ENCODE measurements at places on chromosomes 2 and 18.
A peak's percentile ranks its signal among the peaks of the same experiment; 100 is the strongest.

DNA sequence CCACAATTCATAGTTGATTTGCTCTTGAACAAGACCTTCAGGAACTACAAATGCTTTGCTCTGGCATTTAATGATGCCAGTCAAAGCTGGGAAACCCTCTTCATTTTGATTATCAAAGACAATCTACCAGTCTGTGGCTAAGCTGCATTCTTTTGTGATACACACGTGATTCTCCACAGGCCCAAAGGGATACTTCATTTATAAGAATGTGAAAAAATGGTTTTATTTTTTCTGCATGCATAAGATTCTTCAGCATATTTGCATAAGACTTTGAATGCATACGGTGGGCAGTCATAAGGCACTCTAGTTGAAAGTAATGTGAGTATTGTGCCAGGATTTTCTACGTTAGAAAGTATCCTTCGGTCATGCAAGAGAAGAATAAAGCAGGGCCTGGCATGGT, 33.0 kb upstream of the ARL5A start:
- no peak for DNase-seq

DNA sequence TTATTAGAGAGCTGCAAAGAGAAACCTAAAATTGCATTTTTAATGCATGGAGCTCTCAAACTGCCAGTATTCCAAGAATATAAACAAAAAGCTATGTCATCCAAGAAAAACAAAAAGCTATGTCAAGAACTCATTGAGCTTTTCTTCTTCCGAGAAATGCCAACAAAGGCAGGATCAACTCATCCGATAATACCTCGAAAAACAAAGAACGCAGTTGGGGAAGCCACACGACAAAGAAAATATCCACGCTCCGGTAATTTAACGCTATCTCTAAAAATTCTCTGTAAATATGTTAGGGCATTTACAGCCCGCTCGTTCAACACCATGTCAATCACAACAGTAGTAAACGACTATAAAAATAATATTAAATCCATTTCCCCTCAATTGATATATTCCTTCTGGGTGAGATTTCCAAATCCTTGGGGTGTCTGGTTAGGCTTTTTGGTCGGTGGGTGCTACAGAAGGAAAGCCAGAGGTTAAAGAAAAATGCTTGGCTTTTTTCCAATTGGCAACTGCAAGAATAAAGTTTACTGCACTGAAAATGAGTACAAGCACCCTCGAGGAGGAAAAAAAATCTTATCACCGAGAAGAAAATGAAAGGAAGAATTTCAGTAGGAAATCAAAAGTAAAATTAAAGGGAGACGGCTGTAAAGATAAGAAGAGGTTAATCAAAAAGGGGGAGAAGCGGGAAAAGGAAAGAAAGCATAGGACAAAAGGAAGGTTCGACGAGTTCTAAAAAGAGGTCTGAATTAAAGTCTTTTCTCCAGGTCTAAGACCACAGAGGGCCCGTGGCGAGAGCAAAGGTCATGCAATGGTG, 856 bp downstream of the TIA1 start:
- no peak for DNase-seq

- DNase-seq, result no peak
These were observed 204.5 kb downstream of the ZFP36L2 start for GRCh38 chr2:43021791-43022509.

GRCh38 chr2:151518802-151519201, 109.1 kb downstream of the RIF1 start:
- DNase-seq, result no peak

DNA sequence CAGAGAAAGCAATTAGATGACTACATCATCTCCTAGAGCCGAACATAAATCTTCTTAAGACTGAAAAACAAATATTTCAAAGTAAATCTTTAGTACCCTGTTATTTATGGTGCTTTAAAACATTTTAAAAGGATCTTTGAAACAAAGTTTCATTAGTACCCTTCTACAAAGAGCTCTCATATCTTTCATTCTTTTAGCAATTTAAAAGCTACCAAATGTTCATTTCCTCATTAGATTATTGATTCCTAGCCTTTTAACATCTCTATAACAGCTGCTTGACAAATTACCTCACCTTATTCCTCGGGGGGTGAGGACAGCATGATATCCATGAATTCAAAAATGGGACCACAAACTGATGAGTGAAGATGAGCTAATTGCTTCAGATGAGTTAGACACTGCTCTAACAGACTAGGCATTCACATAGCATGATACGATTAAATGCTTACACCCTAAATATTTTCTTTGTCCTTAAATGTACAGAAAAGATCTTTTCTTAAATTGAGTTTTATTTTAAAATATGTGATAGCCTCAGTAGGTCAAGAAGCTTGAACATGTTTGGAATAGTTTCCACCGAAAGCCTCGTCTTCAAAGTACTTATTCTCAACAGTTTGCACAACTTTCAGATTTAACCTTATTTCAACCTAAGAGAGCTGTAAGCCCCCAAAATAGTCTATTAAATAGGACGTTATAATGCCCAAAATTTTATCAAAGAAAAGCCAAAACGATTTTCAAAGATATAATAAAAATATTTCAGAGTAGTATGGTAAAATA, 2.1 kb downstream of the ATAD2B start:
- no peak for DNase-seq

- no peak for DNase-seq
These were observed 667.5 kb upstream of the HS6ST1 start for GRCh38 chr2:128986026-128986715.

GRCh38 chr2:129820908-129821307, 158.6 kb upstream of the RAB6C start:
- no peak for DNase-seq

DNA sequence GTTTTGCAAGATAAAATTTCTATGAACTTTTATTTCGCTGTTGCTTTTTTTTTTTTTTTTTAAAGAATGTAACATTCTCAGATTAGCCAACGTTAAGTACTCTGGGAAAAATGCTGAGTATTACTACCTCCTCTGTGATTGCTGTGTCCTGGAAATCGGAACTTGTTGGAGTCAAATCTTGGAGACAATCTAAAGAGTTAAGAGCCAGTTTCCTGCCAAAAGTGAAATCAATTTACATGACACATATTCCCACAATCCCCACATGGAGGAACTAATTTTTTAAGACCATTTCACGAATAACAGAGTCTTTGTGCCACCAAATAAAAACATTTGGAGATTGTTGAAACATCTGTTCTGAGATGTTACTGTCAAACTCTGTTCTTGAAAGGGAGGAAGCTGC, 127.8 kb downstream of the MEP1B start:
- no peak for DNase-seq

DNA sequence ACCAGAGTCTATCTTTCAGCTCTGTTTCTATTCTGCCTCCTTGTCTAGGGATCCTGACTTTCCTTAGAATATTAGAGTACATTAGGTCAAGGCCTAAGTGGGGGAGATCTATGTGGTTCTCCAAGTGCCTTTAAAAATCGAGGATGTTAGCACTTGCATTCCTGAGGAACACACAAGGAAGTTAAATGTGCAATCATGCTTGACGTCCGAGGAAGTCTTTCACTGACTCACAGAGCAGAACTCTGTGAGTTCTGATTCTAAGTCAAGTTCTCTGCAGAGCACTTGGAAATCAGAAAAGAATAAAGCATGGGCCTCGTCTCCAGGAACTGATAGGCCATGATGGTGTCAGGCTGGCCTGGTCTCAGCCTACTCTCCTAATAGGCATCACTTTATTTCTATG, 17.2 kb downstream of the FHOD3 start:
- DNase-seq, result no peak

DNA sequence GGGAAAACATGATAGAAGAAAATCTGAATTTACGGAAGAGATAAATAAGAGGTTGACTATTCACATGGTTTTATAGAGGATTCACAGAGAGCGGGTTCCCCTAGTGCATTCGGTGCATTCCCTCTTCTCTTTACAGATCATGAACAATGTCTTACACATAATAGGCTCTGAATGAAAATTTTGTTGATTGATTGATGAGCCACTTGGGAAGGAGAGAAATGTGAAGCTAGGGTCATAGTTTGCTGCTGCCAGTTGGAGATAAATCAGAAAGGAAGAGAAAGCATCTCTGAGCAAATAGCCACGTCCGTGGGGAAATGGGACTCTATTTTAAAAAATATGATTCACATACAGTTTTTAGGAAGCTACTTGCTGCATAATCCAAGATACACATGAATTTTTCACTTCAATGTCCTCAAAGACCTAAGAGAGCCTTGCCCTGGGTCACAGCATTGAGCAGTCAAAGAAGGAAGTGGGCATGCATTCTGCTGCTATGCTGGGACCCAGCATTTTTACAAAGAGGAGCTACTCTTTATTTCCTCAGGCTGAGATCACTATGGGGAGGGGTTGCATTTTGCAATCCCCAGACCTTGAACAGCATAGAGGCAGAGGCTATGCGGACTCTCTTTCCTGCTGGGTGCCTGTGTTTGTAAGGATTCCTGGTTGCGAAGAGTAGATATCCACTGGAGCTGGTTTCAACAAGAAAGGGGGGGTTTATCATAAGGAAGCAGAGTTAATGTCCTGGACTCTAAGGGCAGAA, 395.3 kb downstream of the TSN start:
- DNase-seq, result no peak

DNA sequence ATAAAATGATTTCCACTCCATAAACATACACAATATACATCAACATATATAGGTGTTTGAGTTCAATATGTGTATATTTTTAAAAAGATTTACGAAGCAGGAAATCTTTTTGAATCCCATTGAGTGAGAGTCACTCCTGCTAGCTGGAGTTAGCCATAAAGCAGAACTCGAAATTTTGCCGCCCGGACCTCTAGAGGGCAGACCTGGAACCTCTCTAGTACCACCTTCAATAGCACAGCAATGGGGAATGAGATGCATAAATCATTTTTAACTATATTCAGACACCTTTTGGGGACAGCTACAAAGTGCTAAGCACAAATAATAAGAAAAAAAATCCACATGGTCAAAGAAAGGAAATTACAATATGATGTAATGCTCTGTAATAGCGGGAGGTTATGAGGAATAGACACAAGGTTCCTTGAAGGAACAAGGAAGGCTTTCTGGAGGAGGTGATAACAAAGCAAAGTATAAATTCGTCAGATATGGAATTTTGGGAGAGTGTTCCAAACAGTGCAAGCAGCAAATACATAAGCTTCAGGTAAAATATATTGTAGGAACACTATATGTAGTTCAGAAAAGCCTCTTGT, 533.4 kb downstream of the ERBB4 start:
- no peak for DNase-seq

GRCh38 chr18:70072678-70073077, 125.0 kb upstream of the CD226 start:
- DNase-seq, result no peak

- DNase-seq, result no peak
These were observed 600.3 kb downstream of the CCDC85A start for GRCh38 chr2:56784046-56784445.

DNA sequence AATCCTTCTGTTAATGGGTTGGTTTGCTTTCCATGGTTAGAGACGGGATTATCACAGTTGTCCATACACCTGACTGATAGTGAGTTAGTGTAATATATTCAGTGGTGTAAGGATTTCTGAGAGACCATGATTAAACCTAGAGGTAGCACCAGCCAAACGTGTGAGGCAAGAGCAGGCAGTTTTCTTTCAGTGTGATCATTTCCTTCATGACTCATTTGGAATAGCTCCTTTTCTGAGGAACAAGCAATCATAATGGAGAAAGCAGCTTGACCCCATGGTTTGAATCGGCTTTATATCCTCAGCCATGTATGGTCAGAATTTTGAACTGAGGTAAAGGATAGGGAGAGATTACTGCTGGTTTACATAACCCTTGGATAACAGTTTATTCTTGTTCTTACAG, 2.9 kb downstream of the MXD1 start:
- DNase-seq, result no peak

DNA sequence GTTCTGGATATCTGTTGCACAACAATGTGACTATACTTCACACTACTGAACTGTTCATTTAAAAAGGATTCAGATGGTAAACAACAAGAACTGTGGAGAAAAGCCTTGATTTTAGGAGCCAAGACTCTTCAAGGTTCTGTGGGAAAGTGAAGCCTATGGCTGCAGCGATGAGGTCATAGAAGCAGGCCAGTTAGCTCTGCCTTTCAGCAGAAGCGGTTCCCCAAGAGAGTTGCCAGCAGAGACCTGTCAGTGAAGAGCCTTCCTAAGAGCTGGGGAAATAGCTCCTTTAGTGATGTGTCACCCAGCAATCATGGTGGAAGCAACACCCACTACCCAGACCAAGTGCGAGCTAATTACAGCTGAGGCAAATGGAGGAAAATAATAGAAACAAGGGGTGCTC, 346.5 kb upstream of the ETAA1 start:
- no peak for DNase-seq

DNA sequence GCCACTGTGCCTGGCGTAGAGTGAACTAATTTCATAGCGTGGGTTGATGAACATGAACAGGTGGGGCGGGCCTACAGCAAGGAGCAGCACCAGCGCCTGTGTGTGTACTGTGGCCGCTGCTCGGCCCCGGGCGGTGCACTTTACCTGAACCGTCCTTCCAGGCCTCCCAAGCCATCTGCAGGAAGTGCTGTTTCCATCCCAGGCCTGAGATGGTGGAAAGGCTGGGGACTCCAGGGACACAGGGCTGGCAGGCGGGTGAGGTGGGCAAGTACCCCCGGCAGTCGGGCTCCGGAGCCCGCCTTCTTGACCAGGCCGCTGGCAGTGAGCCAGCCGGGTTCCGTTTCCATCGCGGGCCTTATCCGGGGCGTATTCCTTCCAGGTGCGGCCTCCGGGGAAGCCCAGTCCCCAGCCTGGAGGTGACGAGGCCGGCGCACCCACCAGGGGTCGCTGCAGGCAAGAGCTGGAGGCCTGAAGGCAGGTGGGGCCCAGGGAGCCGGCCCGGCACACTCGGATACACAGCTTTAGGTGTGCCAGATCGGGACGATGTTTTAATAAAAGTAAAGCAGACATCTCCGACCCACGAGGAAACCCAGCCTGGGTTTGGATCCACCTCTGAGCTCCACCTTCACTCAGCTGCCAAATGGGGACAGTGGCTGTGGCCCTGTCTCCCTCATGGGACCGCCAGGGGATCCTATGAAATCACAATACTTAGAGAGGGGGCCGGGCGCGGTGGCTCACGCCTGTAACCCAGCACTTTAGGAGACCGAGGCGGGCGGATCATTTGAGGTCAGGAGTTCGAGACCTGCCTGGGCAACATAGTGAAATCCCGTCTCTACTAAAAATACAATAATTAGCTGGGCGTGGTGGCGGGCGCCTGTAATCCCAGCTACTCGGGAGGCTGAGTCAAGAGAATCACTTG, 22.7 kb upstream of the PDIA6 start:
- peak; percentile 79 for DNase-seq

GRCh38 chr18:47283476-47283875, 32.0 kb upstream of the SKOR2 start:
- DNase-seq, result no peak
